AG09319 (cell line): ENCODE measurements at places on chromosomes 5 and 9.

- no peak for DNase-seq
Observed at GRCh38 chr5:128844354-128844923, 120.8 kb upstream of the SLC27A6 start.

DNA sequence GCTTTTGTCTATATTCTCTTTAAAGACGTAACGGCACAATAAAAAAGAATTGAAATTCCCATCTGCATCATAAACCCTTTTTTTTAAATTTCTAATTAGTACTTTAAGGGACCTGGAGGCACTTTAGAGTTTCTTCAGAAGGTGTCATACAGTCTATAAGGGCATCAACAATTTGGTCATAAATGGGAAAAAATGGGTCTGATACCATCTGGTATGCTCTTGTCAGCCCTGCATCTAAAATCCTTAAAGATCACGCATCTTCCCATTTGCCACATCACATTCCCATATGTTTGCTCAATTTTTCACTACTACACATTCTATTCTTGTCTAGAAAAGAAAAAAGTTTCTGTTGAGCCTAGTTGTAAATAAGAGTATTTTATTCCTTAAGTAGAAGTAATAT, 53.8 kb downstream of the COX7C start:
- no peak for DNase-seq

- no peak for DNase-seq
Observed at GRCh38 chr5:50300878-50301277, 140.2 kb downstream of the EMB start.

GRCh38 chr9:89884356-89885083, 279.7 kb downstream of the GADD45G start:
- no peak for DNase-seq

GRCh38 chr5:137075163-137075970, 423.8 kb downstream of the SPOCK1 start:
- DNase-seq = no peak

GRCh38 chr5:150428106-150428876, 15.6 kb upstream of the CD74 start:
- no peak for DNase-seq

- DNase-seq = no peak
Observed at GRCh38 chr9:124479947-124480620, 27.1 kb downstream of the NR5A1 start.

- DNase-seq = no peak
Observed at GRCh38 chr5:132059696-132060500, 557 bp upstream of the IL3 start.

GRCh38 chr5:131171276-131171810, 599 bp downstream of the LYRM7 start:
- DNase-seq = no peak

DNA sequence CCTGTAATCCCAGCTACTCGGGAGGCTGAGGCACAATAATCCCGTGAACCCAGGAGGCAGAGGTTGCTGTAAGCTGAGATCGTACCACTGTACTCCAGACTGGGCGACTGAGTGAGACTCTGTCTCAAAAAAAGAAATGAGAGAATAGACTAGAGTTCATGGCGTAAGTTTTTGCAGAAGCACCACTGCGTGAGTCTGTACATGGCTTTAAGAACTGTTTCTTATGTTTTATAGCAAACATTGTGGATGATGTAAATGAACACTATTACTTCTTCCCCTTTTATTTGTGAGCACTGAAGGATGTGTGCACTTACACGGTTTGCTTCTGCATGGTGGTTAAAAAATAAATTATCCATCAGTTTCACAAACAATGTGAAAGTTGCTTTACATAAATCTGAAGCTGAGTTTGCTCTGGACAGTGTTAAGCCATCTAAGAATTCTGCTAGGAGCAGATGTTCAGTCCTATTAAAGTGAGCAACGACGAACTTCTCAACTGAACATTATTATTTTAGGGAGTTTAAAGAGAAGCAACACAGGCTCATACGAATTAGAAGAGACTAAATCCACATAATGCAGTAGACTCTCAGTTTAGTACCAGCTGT, 52.5 kb downstream of the ZFAND5 start:
- no peak for DNase-seq

DNA sequence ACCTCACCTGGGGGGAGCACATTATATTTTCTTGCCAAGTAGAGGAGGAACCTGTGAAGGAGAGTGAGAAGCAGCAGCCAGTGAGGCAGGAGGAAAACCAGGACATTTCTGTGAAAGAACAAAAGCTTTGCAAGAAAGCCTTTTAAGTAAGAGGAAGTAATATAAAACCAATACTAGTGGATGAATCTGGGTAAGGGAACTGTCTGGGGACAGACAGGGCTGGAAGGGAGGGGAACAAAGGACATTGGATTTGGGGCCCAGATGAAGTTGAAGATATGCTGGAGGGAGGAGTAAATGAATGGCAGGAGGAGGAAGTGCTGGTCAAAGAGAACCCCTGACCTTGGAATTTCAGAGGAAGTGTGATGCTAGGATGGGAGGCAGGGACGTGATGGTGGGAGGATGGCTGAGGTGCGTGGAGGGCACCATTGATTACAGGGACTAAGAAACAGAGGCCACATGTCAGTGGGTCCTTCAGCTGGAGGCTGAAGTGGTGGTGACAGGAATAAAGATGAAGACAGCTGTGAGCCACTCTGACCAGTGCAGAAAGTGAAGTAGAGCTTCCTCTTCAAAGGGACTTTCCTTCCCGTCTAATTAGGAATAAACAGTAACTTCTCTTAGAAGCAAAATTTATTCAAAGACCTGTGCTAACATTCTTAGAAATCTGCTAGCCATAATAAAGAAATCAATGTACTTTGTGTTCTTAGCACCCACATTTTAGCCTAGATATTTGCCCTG, 43.5 kb upstream of the FABP6 start:
- no peak for DNase-seq

GRCh38 chr5:110851357-110851756, 112.5 kb downstream of the SLC25A46 start:
- no peak for DNase-seq

DNA sequence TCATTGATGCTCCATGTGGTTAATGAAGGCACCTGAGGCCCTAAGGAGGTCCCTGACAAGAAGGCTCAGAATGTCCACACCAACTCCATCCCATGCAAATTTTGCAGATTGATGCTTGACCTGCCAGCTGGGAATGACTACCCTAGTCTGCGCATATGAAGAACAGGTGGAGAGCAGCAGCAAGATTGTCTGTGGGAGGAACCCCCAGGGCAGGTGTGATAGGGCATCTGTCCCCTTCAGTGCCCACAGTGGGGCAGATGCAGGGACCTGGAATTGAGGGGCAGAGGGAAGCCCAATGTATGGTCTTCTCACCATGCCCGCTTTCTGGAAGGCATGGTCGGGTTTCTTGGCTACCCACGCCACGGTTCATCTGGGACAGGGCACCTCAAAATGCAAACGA, 79.6 kb downstream of the MACROH2A1 start:
- no peak for DNase-seq

GRCh38 chr9:137771580-137771979, 106.0 kb upstream of the CACNA1B start:
- DNase-seq = no peak

GRCh38 chr5:15595929-15596328, 95.9 kb downstream of the FBXL7 start:
- DNase-seq = no peak

DNA sequence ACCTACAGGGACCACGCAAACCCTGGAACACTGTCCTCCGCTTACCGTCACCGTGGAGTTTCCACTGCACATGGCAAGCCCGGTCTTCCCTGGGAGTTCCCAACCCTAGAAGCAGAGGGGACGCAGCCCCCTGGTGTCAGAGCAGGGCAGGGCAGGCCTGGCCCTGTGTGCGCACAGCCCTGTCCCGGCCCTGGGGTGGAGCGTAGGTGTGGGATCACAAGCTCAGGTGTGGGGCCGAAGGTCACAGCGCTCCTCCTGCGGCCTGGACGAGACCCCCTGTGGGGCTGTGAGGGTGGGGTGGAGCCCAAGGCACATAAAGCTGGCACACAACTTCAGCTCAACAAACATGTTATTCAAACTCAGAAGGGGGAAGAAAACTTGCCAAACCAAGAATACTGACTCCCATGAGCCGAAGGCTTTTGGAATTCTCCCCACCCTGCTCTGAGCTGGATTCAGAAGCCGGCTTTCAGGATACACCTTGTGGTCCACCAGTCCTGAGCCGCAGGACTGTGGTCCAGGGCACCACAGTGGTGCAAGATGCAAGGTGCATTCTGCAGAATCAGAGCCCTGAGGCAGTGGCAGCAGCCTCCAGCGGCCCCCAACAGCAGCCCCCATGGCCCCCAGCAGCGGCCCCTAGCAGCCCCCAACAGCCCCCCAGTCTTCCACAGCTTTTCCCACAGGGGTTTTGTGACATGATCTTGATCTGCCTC, 11.8 kb upstream of the EXOC3 start:
- DNase-seq = no peak

- no peak for DNase-seq
Observed at GRCh38 chr5:79847561-79847960, 143.5 kb downstream of the MTX3 start.

- no peak for DNase-seq
Observed at GRCh38 chr5:142600092-142600491, 85.8 kb downstream of the FGF1 start.

- no peak for DNase-seq
Observed at GRCh38 chr9:83266666-83267496, 203.9 kb upstream of the RASEF start.

- no peak for DNase-seq
Observed at GRCh38 chr5:119410448-119411159, 41.7 kb upstream of the HSD17B4 start.

GRCh38 chr5:76367623-76368371, 35.3 kb upstream of the IQGAP2 start:
- no peak for DNase-seq

GRCh38 chr9:84668196-84669012, 1.1 kb upstream of the NTRK2 start:
- DNase-seq = peak; percentile 19

DNA sequence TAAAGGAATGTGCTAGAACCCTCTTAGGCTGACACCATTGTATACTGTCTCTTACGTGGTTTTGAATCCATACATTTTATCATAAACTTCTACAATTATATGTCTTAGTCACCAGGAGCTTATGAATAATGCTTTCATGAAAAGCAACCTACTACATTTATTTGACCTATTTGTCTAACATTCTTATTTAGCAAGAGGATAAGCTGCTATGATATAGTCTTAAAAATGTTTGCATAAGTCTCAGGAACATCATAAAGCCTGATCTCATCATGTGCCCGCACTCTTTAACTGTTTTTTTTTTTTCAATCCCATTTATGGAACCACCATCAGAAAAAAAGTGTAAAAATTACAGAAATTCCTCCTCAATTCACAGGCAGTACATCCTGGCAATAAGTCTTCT, 59.7 kb downstream of the CDH12 start:
- DNase-seq = no peak

GRCh38 chr5:173238312-173239232, 3.6 kb upstream of the NKX2-5 start:
- DNase-seq = no peak

GRCh38 chr5:41112486-41113455, 41.6 kb upstream of the MROH2B start:
- DNase-seq = peak; percentile 25
